ENCODE measurements at places on chromosomes 13 and 19.

DNA sequence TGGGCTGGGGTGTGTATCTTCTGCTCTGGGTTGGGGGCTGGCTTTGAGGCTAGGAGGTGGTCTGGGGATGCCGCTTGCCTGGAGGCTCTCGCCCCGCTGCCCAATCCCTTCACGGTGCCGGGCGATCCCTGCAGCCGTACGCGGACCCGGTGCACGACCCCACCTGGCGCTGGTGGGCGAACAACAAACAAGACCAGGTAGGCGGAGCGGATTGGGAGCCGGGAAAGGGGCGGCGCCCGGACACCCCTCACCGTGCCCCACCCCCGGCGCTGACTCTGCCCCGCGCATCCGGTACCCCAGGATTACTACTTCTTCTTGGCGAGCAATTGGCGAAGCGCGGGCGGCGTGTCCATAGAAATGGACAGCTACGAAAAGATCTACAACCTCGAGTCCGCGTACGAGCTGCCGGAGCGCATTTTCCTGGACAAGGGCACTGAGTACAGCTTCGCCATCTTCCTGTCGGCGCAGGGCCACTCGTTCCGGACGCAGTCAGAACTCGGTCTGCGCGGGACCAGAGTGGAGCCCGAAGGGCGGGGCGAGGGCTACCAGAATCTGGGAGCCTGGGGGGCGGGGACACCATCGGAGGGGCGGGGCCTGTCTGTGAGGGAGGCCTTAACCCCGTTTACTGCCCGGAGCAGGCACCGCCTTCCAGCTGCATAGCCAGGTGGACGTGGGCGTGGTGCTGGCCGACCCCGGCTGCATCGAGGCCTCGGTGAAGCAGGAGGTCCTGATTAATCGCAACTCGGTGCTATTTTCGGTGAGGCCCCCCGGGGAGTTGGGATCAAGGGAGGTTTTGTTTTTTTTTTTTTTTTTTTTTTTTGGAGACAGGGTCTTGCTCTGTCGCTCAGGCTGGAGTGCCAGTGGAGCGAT, 12.1 kb upstream of the PSMD8 start:
- DNase-seq = peak; percentile 79

DNA sequence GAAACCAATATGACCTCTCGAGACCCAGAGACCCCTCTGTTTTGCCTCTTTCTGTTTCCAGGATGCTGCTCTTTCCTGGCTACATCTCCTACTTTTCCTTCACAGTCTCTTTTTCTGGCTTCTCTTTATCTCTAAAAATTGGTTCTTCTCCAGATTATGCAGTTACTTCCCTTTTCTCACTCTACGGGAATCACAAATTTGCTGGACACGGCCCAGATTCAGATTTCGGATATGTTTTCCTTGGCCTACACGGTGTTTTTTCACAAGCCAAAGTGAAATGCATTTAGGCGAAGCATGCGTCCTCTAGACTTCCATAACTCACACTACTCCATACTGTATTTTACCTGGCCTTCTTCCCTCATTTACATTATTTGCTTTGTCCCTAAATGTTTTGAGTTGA, 214.7 kb upstream of the MIR17HG start:
- DNase-seq = no peak

DNA sequence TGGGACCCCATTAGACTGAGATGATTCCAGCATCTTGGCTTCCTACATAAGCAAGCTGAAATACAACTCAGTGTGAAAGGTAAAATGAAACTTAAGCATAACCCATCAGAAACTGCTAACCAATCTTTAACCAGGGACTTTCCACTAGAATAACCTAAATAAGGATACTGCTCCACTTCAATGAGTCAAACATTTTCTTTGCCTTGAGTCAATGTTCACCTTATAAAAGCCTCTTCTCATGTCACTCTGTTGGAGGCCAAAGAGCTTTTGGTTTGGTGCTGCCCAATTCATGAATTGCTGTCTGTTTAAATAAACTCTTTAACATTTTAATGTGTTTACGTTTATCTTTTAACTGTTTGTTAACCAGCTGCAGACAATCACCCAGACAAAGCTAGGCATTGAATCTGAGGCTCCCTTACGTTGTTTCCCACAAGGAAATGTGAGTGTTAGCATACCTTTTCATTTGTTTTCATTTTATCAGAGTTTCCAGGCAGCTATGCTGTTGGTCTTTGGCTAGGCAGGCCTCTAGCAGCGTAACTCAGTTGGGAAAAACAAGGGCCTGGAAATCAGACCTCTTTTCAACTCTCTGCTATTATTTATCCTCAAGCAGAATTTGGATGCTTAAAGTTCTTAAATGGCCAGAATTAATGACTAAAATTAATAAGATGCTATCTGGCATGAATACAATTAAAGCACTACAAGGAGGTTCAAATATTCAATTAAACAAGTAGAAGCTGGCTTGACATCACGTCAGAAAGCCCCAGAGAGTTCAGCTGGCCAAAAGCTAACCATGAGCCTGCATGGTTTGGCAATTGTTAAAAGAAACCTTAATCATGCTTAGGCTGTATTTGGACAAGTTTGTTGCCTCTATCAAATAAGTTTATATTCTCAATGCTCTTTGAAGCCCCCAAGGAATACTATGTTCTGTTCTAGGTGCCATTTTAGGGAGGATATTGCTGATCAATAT, 200.2 kb downstream of the DCLK1 start:
- DNase-seq = peak; percentile 22

- DNase-seq = no peak
Measured at GRCh38 chr13:102128216-102128810, 273.5 kb downstream of the FGF14 start.

DNA sequence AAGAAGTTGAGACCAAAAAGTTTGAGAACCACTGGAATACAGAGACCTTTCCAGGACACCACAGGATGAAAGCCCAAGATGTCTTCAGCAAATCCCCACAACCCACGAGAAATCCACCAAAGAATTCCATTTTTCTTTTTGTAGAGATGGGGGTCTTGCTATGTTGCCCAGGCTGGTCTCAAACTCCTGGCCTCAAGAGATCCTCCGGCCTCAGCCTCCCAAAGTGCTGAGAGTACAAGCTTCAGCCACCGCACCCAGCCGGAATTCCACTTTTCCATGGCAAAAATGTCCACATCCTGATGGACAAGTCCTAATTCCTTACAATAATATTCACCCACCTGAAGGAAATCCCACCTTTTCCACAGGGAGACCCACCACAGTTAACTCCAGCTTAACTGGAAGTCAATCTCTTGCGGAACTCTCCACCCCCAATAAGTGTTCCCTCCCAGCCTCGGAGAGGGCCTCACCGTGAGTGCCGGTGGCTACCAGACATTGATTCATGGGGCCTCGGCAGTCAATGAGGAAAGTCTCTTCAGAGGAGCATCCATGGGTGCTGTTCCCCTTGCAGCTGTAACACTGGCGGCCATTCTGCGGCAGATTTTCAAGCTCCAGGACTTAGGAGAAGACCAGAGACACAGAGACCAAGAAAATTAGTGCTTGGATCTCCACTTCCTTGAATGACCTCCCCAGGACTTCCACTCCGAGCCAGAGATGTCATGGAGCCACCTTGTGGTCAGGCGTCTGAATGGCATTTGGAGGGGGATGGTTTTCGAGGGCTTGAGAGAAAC, 12.3 kb upstream of the CADM4 start:
- peak; percentile 60 for DNase-seq

GRCh38 chr13:48818495-48819356, 157.0 kb upstream of the FNDC3A start:
- no peak for DNase-seq

GRCh38 chr19:14035706-14036105, 4.1 kb downstream of the IL27RA start:
- DNase-seq = no peak

- no peak for DNase-seq
Measured at GRCh38 chr13:36837354-36838092, 18.5 kb downstream of the RFXAP start.

DNA sequence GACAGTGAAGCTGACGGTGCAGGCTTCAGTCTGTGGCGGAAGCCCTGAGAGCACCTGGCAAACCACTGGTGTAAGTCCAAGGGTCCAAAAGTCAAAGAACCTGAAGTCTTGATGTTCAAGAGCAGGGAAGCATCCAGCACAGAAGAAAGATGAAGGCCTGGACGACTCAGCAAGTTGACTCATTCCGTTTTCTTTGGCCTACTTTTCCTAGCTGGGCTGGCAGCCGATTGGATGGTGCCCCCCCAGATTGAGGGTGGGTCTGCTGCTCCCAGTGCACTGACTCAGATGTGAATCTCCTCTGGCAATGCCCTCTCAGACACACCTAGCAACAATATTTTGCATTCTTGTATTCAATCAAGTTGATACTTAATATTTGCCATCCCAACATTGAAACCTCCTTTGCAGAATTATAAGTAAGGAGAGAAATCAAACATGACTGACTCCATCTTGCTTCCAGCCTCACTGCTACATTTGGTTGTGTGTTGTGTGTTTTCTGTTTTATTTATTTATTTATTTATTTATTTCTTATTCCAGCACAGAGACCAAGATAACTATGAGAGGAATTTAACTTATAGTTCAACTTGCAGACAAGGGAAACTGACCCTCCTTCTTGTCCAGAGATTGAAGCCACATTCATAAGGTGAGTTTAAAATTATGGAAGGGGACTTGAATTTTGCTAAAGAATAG, 32.8 kb downstream of the IGFL2 start:
- DNase-seq = no peak

DNA sequence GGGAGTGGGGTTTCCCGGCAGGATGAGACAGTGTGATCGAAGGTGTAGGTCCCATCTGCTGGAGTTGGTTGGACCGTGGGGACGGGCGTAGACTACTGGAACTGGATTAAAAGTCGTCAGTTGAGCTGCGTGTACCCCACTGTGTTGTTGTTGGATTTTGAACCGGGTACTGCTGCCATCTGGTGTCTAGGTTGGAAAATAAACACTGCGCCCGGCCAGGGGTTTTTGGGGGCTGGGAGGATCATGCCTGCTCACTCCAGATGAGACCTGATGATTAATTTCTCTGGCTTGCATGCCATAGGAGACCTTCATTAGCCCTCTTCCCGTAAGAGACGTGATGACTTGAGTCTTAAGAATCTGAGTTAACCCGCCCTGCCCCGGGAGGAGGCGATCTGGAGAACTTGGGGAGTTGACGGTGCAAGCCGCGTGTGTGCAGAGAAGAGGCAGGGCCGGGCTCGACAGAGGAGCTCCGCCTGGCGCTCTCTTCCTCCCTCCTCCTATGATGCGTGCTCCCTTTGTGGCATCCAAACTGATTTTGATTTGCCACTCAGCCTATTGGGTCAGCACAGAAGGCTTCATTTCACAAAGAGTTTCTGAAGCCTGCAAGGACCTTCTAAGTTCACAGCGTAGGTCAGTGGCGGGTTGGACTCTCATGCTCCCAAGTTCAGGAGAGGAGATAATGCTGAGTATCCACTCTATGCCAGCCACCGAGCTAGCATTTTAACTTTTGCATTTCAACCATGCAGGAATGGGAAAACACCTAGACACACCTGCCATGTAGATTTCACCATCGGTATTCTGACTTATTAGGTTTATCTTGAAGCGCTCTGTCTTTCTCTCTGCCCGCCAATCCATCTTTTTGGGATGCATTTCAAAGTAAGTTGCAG, 2.7 kb downstream of the UHRF1 start:
- DNase-seq = peak; percentile 47

- DNase-seq = peak; percentile 20
Measured at GRCh38 chr13:28582225-28582891, 76.6 kb upstream of the POMP start.

GRCh38 chr19:42306646-42307045, 4.2 kb upstream of the PAFAH1B3 start:
- DNase-seq = no peak

- DNase-seq = no peak
Measured at GRCh38 chr19:42474743-42475142, 32.0 kb upstream of the CXCL17 start.

DNA sequence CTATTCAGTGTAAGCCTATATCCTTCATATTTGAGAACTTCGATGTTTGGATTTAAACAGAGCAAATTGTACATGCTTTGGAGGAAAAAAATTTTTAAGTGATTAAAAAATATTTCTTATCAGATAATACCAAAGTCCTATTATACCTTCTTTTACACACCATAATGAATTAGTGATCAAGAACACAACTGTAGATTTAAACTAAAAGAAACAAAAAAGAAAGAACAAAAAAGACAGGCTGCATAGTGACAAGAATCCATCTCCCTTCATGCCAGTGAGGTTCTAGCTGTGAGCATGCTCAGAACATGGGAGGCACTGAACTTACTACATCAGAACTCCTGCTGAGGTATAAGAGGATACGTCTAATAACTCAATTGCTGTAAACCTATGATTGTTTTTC, at the start of gene RXFP2:
Gene RXFP2, plus strand, starts transcription at position 301 of the 400 bp plus-strand sequence. Its CDS starts 87 bp downstream, at position 388.
- DNase-seq = no peak

DNA sequence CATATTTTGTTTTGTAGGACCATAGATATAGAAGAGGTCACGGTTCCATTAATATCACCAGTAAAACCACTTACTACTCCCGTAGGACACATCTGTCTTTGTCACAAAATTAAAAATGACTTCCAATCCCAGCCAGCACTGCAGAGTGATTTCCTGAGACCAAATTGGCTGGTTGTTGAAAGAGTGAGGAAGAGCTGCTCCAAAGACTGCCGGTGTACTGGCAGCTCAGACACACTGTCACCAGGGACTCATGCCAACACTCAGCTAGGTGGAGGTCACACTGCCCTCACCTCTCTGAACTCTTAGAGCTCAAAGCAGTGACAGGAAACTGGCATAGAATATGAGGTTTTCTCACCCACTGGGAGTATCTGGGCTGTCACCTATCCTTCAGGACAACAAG, 52.1 kb downstream of the FLT1 start:
- DNase-seq = no peak

DNA sequence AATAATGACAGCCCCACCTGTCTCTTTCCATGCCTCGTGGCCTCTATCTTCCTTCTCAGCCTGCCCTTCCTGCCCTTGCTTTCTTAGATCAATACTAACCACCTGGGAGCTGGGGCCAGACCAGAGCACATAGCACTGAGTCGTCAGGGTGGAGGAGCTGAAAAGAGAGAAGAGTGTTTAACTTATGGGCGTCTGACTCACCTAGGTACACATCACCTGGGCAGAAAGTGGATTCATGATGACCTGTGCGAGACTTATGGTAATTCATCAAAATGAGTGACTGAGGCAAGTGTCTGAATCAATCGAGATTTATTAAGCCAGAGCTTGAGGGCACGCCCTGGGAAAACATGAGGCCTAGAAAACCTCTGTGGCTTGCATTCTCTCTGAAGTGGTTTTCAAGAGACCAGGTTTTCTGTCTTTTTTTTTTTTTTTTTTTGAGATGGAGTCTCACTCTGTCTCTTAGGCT, 19.2 kb downstream of the CEACAM6 start:
- DNase-seq = no peak

- DNase-seq = peak; percentile 93
Measured at GRCh38 chr19:50325310-50326100, 3.7 kb downstream of the KCNC3 start.

Data from GM19239 (cell line).